ENCODE measurements at places on chromosomes 6 and 20.

DNA sequence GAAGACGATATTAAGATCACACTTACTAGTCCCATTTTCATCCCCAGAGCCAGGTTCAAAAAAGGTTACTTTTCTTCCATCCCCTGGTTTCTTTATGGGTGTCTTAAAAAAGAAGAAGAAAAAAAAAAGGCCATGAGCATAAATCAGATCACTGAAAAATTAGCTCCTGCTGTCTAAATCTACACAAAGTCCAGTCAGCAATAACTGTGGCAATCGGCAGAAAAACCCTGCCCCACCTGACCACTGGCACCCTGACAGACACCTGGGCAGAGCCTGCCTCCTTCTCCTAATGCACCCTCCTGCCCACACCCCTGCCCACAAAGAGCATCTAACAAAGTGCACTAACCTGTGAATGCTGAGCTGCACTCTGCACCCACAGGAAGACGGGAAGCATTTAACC is 69.8 kb downstream of the STAU1 start:
- no peak for DNase-seq

- no peak for DNase-seq
Observed at GRCh38 chr6:42889815-42890214, 10.4 kb downstream of the RPL7L1 start.

GRCh38 chr6:454148-454991 is 62.8 kb downstream of the IRF4 start:
- no peak for DNase-seq

GRCh38 chr6:168330403-168330802 is 10.8 kb upstream of the DACT2 start:
- DNase-seq: no peak

GRCh38 chr6:56902641-56903464 is 52.1 kb upstream of the BEND6 start:
- peak; percentile 25 for DNase-seq

DNA sequence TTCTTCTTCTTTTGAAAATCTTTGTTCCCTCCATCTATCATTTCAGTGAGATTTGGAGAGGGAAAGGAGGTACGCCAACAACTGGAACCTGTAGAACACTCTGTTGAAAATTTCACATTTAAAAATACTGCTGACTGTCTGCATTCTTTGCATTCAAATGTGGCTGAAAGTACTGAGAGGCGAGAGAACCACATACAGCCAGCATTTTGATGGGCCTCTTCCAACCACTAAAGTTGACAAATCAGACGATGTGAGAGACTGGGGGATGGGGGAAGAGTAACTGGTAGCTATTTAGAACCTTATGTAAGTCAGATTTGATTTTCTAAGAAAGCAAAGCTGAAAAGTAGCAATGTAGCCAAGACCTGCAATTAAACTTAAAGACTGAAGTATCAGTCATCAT is 77.5 kb downstream of the FKBP5 start:
- DNase-seq: no peak

DNA sequence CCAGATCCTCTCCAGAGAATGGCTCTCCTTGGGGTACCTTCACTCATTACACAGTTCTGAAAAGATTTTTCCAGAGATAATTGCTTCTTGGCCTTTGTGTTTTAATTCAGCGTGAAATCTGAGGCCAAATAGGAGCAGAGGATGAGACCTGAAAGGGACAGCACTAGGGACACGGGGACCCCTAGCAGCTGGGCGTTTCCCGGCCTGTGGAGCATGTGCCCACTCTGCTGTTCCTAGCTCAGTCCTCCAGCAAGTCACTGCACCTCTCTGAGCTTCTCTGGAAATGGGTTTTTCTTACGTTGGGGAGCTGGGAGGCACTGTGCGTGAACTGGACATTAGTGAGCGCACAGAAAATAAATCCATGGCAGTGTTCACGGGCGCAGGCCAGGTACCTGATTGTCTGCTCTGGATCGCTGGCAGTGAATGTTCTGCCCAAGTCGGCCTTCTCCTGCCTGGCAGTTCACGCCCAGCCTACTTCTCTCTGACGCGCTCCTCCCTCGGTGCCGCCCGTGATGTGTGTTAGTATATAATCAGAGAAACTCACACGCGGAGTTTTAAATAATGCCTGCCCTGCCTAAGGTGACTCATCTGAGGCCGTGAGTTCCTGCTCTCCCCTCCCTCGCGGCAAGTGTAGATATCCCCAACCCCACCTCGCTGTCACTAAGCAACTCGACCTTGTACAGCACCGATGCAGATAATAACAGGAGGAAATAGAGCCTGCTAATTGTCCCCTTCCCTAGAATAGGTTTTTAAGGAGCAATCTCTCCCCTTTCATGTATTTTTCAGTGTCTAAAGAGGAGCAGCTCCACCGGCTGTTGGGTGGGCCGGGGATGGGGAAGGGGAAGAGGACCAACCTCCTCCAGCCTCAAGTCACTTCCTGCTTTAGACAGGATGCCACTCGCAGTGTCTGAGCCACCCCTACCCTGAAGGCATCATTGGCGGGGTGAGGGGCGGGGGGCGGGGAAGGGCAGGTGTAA is 2.7 kb upstream of the TUBB2A start:
- DNase-seq: peak; percentile 41

DNA sequence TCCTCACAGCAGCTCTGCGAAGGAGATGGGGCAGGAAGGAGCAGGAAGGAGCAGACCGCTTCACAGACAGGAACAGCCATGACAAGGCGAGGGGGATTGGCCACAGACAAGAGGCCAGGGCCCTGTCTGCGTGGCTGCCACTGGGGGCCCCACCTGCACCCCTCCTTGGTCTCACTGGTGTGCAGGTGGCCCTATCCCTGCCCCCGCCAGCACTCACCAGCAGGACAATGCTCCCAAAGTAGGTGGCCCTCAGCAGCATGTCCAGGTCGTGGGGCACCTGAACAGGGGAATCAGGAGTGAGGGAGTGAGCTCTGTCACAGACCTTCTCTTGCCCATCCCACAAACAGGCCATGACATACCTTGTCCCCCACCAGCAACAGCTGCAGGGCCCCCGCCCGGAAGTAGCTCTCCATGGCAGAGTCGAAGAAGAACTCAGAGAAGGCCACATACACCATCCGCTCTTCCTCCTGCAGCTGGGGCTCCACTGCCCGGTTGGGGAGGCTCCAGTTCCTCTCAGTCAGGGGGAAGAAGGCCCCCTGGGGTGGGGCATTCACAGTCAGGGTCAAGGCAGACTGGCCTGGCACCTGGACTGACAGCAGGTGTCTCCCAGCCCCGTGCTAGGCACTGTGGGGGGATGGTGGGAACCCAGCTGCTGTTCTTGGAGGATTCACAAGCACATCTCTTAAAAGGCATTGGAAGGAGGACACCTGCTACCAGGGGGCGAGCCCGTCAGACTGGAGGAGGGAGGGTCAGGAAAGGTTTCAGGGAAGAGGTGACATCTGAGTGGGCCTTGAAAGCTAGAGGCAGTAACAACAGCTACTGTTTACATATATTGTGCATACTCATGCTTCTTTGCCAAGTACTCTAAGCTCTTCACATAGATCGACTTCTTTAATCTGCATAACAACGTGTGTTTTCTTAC is 7.1 kb downstream of the PLTP start:
- no peak for DNase-seq

GRCh38 chr20:53883098-53883911 is 187.1 kb downstream of the BCAS1 start:
- no peak for DNase-seq

GRCh38 chr6:551405-551804 is 105.5 kb downstream of the HUS1B start:
- peak; percentile 12 for DNase-seq

- DNase-seq: no peak
Observed at GRCh38 chr6:65202738-65203137, 504.3 kb downstream of the EYS start.

GRCh38 chr20:33826270-33826897 is 15.2 kb downstream of the CHMP4B start:
- peak; percentile 88 for DNase-seq

- no peak for DNase-seq
Observed at GRCh38 chr6:28462401-28462800, 19.1 kb upstream of the ZSCAN23 start.

- no peak for DNase-seq
Observed at GRCh38 chr6:68575765-68576439, 59.2 kb upstream of the ADGRB3 start.

GRCh38 chr6:12873691-12874090 is 157.1 kb downstream of the PHACTR1 start:
- no peak for DNase-seq

GRCh38 chr6:164744301-164744700 is 565.1 kb downstream of the C6orf118 start:
- DNase-seq: no peak

DNA sequence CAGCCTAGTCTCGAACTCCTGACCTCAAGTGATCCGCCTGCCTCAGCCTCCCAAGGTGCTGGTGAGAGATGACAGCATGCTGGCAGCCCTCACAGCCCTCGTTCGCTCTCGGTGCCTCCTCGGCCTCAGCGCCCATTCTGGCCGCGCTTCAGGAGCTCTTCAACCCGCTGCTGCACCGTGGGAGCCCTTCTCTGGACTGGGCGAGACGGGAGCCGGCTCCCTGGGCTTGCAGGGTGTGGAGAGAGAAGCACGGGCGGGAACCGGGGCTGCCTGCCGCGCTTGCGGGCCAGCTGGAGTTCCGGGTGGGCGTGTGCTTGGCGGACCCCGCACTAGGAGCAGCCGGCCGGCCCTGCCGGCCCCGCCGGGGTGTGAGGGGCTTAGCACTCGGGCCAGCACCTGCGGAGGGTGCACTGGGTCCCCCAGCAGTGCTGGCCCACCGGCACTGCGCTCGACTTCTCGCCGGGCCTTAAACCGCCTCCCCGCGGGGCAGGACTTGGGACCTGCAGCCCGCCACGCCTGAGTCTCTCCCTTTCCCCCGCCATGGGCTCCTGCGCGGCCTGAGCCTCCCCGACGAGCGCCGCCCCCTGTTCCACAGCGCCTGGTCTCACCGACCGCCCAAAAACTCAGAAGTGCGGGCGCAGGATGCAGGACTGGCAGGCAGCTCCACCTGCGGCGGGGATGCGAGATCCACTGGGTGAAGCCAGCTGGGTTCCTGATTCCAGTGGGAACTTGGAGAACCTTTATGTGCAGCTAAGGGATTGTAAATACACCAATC is 31.5 kb upstream of the RANBP9 start:
- DNase-seq: no peak

DNA sequence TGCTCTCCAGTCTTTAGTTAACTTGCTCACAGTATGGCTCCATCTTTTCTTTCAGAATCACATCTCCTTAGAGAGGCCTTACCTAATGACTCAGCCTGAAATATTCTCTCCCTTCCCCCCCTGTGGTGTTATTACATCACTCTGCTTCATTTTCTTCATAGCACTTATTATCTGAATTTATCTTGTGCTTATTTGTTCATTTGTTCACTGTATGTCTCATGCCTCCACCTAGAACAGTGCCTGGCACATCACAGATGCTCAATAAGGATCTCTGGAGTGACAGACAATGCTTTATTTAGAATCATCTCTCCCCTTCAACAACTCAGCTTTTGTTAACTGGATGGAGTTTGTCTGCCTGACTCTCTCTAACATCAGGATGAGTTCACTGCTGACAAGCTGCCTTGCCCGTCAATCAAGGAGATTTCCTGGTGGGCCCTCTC is 96.6 kb upstream of the MAN1A1 start:
- DNase-seq: no peak

GRCh38 chr6:35031611-35032529 is 109.3 kb downstream of the TCP11 start:
- DNase-seq: peak; percentile 79

DNA sequence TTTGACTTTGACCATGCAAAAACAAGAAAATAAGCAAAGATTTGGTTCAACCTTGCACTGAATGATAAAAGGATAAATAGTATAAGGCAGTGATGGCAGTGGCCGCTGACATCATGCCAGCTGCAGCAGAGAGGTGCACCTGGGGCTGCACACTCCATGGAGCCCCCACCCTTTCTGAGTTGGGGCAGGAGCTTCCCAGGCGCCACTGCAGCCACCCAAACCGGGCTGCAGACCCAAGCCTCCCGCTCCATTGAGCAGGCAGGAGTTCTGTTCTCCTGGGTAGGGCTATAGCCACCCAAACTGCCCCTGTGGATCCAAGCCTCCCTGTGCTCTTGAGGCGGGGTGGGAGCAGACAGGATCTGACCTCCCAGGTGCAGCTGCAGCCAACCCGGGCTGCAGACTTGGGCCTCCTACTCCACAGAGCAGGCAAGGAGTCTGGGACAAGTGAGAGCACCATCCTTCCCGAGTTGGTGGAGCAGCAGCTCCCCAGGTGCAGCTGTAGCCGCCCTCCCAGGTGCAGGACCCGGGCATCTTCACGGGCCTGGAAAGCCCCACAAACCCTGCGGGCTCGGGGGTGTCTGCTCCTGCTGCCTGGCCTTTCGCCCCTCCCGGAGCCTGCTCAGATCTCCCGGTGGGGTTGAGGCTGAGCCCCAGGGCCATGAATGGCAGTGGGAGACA is 537.9 kb downstream of the TENT5A start:
- DNase-seq: no peak

GRCh38 chr20:13659288-13659687 is 20.6 kb upstream of the TASP1 start:
- no peak for DNase-seq
